ENCODE measurements at places on chromosomes 6 and 20.

DNA sequence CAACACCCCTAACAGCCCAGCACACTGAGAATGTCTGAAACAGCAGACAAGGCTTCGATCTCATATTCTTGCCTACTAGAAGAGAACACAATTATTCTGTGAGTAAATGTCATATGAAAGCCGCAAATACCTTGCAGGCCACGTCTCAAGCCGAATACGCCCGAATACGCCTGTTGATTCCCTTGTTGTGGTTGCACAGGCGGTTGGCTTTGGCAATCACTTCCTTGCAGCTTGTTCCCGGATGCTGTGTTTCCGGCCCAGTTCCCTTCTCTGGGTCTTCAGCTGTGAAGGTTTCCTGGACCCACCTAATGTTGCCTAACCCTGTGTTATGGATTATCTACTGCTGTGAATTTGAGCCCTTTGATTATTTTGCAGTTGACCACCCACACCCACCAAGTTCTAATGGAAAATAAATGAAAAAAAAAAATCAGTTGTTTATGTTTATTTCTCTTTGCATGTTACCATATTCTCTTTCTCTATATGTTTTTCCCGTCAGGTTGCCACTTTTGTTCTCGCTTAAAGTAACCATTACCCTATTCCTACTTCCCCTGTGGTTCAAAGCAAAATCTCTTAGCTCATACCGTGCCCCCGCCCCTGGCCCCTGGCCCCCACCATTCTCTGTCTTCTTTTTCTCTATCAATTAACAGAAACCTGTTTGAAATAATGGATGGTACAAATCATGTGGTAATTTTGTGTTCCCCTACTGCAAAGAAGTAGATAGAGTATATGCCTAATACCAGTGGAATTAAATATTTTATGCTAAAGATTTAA lies 172.4 kb downstream of the ADGB start:
- DNase-seq, result no peak

DNA sequence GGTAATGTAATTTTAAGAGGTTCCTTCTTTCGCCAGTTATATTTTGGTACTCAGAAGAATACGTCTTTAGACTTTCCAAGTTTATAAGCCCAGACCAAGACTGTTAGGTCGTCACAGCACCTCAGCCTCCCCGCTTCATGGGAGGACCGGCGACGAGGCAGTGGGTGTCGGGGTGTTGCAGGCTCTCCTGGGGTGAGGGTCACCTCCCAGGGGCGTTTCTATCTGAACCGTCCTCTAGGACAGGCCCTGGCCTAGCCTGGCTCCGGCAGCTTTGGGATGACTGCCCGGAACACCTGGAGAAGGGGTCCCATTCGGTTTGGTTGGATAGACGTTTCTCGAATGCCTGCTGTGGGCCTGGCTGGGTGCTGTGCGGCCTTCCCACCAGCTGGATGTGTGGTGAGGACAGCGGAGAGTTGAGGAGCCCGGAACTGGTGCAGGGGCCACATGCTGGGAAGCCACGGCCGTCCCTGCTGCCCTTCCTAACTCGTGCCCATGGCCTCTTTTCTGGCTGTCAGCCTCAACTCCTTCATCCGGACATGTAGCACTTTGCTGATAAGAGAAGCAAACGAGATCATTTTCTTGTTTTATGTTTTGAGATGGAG lies 1.1 kb downstream of the OSBPL2 start:
- no peak for DNase-seq

DNA sequence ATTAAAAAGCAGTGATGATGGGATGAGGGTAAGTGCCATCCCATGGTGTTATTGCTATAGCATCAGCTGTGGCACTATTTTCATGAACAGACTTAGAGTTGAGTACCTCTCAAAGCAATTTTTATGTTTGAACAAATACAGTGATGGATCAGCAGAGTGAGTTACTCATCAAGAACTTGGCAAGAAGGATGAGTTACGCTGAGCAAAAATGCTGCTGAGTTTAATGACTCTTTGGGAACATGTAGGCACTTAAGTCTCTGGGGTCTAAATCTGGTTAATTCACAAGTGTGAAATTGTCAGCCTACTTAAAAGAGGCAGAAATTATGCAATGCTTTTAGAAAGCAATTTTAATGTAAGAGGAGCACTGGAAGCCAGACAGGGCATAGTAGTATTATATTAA lies 78.5 kb upstream of the AHI1 start:
- DNase-seq, result no peak

DNA sequence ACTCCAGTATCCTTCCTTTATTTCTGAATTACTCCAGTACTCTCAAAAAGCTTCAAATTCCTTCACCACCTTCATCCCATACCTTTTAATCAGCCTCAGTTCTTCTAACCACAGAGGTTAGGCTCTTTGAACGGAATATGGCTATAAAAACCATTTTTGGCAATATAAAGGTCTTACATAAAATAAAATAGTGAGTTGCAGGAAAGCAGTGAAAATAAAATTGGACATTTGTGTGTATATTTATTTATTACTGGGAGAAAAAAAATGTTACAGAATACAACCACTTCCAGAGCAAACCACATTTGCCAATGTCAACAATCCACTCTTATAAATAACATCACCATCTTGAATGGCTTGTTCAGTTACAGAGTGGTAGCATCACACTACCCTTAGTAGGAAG lies 7.7 kb downstream of the HDDC2 start:
- no peak for DNase-seq

DNA sequence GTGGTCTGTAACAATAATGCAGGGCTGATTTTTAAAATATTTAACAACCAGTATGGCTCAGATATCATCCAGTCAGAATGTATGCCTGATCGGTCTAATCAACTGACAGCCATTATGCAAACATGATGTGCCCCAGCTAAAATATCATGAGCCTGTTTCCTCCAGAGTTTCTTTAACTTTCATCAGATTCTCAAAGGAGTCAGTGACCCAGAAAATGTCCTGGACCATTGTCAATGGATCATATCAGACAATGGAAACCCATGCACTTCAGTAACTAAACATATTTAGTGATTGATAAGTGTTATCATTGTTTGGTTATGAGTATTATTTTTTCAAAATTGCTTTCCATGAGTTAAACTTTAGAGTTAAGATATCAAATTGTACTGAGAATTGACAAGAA lies 173.5 kb downstream of the LMBRD1 start:
- DNase-seq, result no peak

DNA sequence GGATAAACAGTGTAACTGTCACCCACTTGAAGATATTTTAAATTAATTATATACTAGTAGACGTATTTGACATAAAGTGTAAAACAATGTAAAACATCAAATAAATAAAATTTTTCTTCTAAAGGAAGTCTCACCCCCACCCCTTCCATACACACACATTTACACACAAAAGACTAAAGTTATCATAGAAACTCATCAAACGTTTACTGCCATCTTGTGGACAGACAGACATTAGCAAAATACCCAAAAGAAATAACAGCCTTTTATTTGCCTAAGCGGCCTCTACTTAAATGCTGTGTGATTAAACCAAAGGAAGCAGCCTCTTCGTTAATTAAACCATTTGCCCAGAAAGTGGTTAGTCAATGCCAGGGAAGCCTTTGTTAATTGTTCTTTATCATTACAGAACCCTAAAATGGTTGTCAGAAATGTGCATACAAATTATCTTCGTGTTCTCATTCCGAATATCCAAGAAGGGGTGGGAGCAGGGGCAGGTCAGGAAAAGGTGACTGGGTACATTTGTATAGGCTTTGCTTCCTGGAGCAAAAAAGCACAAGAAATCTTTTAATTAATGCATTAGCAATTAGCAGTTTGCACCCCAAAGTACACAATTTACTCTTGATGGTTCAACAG lies 176.2 kb upstream of the SASH1 start:
- DNase-seq, result no peak

- DNase-seq, result no peak
Observed at GRCh38 chr6:46138281-46138680, 8.5 kb downstream of the ENPP4 start.

DNA sequence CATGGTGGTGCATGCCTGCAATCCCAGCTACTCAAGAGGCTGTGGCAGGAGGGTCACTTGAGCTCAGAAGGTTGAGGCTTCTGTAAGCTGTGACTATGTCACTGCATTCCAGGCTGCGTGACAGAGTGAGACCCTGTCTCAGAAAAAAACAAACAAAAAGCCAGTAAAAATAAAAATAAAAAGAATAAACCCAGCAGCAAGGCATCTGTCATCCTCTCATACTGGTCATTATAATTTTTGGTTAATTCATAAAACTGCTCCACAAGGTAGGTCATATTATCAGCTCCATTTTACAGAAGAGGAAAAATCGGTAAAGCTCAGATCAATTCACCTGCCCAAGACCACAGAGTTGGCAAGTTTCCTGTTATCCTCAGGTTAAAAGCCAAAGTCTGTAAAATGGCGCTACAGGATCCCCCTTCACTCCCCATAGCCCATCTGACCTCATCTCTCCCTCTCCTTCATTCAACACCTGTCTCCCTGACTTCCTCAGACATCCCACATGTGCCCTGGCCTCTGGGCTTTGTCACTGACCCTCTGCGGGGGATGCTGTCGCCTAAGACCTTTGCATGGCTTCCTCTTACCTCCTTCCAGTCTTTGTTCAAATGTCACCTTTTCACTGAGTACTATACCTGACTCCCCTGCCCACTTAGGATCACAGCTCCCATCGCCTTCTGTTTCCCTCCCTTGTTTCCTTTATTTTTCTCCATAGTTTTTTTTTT lies 213.2 kb upstream of the ZNF217 start:
- DNase-seq, result no peak

All from 8988T (cell line).